ENCODE measurements at places on chromosomes 2 and 18.

DNA sequence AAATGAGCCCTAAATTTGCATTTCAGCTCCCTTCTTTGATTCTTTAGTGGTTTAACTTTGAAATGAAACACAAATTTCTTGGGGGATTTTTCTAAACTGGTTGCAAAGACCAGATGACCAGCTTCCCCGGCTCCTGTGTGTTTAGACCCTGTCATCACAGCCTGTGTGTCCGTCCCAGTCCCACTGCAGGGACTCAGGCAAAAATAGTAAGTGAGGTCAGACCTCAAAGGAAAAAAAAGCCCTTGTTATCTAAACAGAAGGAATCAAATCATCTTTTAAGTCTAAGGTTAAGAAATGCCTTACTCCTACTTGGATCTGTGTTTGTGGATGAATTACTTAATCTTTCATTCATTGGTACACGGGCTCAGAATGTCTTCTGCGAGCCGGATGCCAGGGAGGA lies 423.7 kb downstream of the LPIN1 start:
- DNase-seq = peak; percentile 80

DNA sequence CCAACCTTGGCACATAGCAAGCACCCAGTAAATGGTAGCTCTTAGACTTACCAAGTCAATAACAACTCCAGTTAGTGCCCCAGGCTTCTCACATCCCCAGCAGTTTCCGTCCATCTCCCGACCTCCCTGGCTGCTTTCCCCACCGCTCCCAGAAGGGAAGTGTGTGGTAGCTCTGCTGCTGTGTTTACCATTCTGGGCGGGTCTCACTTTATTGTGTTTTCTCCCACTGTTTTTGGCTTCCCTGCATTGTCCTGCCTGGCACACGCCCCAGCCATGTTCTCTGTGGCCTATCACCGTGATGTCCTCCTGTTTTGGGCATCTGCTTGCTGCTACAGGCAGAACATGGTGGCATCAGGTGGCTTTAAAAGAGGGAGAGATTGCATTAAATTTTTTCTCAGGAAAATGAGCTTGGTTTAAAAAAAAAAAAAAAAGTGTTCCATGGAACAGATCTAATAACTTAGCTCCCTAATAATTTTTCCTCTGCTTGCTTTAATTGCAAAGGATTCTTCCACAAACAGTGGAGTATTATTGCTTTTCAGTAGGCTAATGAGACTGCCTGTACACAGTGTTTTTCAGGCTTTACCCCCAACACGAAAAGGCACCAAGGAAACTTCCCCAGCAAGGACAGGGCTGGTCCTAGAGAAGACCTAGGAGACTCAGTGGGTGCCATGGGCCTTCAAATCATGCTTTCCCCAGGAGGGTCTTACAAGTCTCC lies 8.0 kb upstream of the COX7A2L start:
- no peak for DNase-seq

GRCh38 chr18:70419526-70419925 lies 130.7 kb downstream of the SOCS6 start:
- no peak for DNase-seq

GRCh38 chr2:26178746-26179436 lies 6.0 kb downstream of the GAREM2 start:
- DNase-seq = peak; percentile 56

DNA sequence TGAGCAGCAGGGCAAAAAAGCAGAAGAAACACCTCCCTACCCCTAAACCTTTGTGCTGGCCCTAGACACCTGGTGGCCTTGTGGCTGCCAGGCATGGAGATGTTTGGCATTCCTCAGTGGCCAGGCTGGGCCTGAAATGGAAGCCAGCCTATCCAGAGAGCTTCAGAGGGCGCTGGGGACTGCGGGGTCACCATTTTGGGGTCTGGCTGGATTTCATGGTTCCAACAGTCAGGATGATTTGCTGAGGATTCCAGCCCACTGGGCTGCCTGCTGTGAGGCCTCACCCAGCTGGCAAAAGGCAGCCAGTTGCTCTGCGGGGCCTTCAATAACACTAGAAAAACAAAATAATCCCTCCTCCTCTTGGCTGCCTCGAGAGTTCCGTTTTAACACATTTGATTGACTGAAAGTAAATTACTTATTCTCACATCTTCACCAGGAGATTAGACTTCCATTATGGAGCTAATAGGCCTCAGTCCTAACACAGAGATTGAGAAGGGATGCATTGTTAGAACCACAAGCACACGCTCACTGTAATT lies 154.1 kb downstream of the EN1 start:
- DNase-seq = no peak

DNA sequence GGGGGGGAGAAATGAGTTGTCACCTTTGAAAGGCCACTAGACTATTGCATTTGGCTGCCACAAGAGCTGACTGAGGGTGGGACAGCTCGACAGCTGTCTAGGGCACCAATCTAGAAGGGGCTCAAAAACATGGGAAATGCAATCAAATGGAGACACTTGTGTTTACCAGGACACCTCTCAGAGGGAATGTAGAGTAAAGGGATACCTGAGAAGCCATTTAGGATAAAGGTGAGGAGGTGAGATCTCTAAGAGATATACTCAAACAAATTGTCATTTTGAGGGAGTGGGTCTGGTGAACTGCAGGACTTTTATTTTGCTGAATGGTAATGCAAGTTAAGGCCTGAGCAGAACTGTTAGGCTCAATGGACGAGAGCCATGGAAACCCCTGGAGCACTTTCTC lies 159.8 kb downstream of the DDX1 start:
- DNase-seq = no peak

- DNase-seq = no peak
These were observed 191.8 kb downstream of the IKZF2 start for GRCh38 chr2:212959471-212960117.

- DNase-seq = no peak
These were observed 50.6 kb downstream of the TTC32 start for GRCh38 chr2:19851116-19851695.

DNA sequence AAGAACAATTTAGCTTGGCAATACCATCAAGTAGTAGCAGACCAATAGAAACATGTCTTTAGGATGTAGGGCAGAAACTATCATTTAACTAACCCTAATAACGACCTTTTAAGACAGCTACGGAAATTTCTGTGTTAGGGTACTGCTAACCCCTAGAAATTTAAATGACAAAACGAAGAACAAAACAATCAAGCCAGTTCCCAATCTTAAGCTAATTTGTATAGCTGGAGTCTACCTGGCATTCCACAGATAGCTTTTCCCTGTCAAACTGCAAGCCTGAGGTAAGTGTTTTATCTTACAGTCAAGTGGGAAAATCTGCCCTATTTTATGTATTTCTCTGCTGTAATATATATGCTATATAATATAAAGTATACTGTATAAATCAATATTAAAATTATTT lies 37.6 kb upstream of the CDKL4 start:
- DNase-seq = no peak

DNA sequence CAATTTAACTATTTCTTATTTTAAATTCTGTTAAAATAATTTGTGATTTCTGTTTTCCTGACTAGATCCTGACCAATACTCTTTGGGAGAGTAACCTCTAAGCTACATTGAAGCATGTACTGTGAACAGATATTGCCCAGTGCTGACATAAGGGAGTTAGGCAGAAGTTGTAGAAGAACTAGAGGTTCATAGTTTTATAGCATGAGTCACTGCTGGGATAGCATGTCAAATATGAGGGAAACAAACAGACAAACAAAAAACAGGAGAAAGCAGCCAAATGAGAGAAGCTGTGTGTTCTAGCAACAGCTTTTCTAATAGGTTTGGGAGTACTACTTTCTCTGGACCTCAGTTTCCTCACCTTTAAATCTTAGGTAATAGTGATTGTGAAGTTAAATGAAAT lies 72.4 kb downstream of the CERS6 start:
- peak; percentile 50 for DNase-seq

DNA sequence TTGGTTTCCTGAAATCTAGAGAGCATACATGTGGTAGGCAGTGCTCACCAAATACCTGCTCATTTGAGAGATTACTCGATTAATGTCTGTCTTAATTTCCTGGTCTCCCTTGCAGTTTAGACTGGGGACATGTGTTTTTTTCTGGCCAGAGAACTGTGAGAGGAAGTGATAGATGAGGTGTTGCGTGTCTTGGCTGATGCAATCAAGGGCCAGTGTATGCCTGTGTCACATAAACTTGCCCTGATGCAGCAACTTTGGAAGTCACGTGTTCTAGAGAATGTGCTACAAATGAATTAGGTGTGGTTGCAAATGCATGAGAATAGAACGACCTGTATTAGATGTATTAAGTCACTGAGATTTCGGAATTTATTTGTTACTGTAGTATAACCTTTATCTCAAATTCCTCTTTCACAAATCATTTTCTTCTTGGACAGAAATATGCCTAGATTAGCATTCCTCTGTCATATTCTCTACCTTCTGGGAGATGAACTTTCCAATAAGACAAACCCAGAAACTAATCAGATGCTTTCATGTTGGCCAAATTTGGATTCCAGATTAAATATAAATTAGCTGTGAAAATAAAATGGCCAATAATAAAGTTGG lies 9.9 kb upstream of the IL1A start:
- peak; percentile 86 for DNase-seq

GRCh38 chr2:1504311-1504750 lies 91.1 kb downstream of the TPO start:
- DNase-seq = no peak

DNA sequence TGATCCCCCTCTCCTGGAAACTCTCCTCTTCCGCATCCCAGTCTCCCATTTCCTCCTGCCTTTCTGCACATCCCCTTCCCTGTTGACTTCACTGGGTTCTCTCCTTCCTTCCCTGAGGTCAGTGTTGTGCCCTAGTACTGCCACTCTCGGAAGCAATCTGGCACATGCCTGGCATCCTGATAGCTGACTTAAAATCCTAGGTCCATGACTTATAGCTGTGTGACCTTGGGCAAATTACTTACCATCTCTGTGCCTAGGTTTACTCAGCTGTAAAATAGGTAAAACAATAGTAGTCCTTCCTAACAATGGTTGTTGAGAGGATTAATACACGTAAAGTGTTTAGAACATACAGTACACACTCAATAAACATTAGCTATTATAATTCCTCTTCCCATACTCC lies 9.3 kb downstream of the EVA1A start:
- DNase-seq = no peak

GRCh38 chr18:6023551-6023950 lies 128.2 kb upstream of the TMEM200C start:
- DNase-seq = no peak

GRCh38 chr2:16288371-16289112 lies 348.2 kb downstream of the MYCN start:
- no peak for DNase-seq

DNA sequence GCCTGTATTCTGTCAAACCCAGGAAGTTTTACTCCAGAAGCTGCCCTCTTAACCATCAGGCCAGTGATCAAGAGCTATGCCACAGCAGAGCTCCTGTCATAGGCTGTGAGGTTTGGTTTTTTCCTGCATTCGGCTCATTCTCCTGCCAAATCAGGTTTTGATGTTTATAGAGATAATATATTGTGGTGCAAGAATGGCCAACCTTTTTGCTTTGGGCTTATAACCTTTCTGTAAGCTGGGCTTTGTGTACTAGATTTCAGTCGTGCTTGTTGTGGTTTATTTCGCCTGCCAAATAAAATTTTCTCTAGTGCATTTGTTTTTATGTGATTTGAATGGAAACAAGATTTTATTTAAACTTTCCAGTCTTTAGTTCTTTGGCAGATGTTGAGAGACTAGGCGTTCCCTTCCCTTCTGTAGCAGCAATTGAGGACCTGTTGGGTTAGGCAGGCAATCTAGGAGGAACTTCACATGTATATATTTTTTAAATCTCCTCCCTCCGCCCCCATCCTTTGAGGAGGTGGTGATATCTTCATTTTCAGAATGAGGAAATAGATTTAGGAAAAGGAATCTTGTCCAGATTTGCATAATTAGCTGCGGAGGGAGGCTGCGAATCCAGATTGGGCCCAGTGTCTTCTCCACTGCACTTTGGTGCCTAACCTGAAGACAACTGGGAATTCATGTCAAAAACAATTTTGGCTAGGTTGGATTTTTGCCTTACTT lies 2.6 kb downstream of the KDM3A start:
- peak; percentile 49 for DNase-seq

DNA sequence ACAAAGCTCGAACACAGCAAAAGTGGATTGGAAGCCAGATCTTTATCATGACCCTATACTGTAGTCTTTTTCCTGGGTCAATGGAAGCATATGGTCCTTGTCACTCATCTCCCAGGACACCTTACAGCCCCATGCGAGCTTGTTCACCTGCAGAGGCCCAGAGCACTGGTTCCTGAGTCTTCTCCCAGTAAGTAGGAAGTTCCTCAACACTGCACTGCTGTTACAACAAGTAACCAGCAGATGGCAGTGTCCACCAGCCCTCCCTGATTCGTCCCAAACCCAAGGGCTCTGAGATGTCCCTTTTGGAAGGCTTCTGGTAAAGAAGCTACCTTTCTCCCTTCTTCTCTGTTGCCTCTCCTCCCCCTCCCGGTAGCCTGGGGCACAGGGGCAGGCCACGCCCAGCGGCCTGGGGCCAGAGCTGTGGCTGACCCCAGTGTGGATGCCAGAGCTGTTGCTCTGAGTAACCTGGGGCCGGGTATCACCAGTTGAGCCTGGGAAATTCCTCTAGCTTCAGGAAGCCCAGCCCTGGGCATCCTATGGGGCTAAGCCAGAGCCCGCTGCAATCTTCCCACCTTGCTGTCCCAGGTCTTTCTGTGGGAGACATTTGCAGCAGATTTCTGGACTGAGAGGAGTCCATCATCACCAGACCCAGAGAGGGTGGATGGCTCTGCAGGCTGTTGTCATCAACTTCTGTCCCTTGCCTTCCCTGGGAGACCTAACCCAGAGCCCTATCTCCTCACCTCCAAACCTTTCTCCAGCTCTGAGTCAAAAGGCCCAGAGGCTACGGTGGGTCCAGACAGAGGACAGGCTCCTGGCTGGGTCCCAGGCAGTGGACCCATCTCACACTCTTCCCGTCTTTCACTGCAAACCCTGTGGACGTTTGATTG lies 5.3 kb upstream of the GDF7 start:
- peak; percentile 81 for DNase-seq

GRCh38 chr18:23596183-23596582 lies 9.9 kb upstream of the NPC1 start:
- peak; percentile 87 for DNase-seq

DNA sequence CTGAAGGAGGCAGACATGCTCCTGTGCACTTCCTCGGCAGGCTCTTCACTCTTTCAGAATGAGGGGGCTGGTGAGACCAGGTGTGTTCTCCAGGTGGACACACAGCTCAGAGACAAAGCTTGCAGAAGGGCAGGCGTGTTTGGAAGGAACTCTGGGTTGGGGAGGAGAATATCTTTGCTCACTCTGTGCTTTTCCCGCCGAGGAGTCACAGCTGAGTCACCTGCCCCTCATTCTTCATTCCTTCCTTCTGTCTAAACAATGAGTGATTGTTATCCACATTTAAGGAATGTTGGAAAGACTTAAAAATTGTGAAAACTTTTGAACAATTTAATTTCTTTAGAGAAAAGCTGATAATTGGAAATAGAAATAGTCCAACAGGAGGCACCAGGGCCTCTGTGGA lies 126.3 kb upstream of the TPO start:
- DNase-seq = no peak

DNA sequence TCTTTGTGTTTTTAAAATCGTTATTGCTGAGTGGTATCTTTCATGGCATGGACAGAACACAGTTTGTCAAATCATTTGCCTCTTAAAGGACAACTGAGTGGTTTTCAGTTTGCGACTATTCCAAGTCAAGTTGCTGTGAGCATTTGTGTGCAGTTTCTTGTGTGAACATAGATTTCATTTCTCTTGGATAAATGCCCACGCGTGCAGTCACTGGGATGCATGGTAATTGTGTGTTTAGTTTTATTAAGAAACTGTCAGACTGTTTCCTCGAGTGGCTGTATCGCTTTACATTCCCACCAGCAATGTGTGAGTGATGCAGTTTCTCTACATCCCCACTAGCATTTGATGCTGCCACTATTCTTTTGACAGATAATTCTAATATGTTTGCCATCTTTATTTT lies 154.0 kb upstream of the ARL4C start:
- no peak for DNase-seq

GRCh38 chr2:177753682-177754491 lies 318.7 kb downstream of the PDE11A start:
- DNase-seq = peak; percentile 65
